Hematopoietic multipotent progenitor cell treated with erythropoietin and hydrocortisone succinate and interleukin-3 and kit ligand, for 4 days (in vitro differentiated cells): ENCODE measurements at places on chromosomes 1 and 21.

GRCh38 chr1:246052603-246053002 is 454.5 kb downstream of the SMYD3 start:
- no peak for DNase-seq

GRCh38 chr1:102851616-102852015 is 256.7 kb downstream of the COL11A1 start:
- DNase-seq = no peak

- no peak for DNase-seq
These were observed 14.5 kb upstream of the APP start for GRCh38 chr21:26185021-26185420.

- DNase-seq = no peak
These were observed 339.0 kb downstream of the PLPP3 start for GRCh38 chr1:56240400-56240799.

- no peak for DNase-seq
These were observed 383.8 kb upstream of the VAMP3 start for GRCh38 chr1:7387053-7387927.

GRCh38 chr21:17476006-17476405 is 36.8 kb upstream of the CXADR start:
- DNase-seq = peak; percentile 17

DNA sequence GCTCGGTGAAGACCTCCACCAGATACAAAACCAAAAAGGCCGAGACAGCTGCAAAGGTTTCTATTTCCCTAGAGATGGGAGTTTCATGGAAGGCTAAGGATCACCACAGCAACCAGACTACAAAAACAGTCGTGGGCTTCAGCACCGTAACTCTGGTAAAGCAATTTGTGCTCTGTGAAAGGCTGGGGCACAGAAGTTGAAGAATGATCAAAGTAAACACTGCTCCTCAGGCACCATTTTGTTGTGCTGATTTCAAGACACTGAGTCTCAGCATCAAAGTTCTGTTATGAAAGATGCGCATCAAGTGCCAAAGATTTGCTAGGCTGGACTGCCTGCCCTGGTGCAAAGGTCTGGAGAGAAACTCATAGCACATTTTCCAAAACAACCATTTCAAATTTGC is 116.2 kb downstream of the TGFBR3 start:
- no peak for DNase-seq

- no peak for DNase-seq
These were observed 65.4 kb downstream of the SYDE2 start for GRCh38 chr1:85135392-85135798.

- DNase-seq = peak; percentile 34
These were observed 61.3 kb upstream of the ARTN start for GRCh38 chr1:43872280-43872679.

DNA sequence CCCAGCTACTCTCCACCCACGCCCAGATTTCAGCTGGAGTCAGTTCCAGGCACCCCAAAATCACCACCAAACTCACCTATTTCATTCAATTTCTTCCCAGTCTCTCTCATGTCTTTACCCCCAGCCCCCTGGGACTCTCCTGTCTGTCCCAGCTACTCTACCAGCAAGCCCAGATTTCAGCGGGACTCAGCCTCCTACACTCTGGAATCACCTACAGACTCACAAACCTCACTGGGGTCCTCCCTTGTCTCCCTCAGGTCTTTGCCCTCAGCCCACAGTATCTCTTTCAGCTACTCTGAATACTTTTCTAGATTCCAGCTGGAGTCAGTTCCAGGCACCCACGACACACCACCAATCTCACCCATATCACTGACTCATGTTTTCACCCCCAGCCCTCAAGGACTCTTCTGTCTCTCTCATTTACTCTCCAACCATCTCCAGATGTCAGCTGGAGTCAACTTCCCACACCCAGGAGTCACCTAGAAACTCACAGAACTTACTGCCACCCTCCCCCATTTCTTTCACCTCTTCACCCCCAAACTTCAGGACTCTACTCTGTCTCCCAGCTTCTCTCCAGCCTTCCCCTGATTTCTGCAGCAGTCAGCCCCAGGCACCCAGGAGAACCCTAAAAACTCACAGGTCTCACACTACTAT is 1529.3 kb upstream of the TPTE start:
- peak; percentile 65 for DNase-seq

- no peak for DNase-seq
These were observed 172.7 kb downstream of the BARHL2 start for GRCh38 chr1:90544356-90544755.

DNA sequence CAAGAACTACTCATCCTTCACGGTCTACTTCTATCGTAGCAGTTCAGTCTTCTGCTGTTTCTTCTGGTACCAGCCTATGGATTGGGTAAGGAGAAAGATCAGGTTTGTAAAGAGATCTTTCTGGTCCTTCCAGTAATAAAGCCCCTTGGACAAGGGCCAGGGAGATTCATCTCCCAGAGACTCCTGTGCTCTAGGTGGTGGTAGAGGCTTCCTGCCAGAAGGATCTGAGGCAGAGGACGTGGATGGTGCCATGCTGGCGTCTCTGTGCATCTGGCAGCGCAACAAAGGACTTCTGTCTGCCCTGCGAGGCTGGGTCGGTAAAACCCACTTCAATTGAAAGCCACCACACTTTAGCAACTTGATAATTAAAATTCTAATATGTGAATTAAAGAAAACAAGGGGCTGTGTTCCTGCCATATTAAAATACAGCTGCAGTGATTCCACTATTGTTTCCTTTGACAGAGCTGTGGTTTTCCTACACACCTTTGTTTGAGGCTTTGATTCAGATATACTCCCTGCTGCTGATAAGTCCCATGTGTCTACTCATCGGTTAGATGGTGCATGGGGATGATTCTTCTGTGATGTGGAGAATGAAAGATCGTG is 73.6 kb downstream of the ROR1 start:
- no peak for DNase-seq

- no peak for DNase-seq
These were observed 5.3 kb downstream of the GPR3 start for GRCh38 chr1:27397749-27398148.

GRCh38 chr1:180230791-180231505 is 884 bp downstream of the LHX4 start:
- DNase-seq = peak; percentile 40

- DNase-seq = peak; percentile 50
These were observed 71.0 kb downstream of the SH3GLB1 start for GRCh38 chr1:86775395-86775794.

DNA sequence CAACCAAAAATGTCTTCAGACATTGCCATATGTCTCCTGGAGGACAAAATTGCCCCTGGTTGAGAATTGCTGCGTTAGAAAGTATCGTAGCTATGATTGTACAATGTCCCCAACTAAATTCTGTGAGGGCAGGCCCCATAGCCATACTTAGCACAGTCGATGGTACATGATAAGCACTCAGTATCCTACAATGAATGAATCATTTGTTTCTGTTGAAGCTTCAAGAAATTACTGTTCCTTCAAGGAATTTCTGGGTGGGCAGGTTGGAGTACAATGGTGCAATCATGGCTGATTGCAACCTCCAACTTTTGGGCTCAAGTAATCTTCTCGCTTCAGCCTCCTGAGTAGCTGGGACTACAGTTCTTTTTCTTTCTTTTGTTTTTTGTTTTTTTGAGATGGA is 4.7 kb downstream of the CAP1 start:
- DNase-seq = no peak

DNA sequence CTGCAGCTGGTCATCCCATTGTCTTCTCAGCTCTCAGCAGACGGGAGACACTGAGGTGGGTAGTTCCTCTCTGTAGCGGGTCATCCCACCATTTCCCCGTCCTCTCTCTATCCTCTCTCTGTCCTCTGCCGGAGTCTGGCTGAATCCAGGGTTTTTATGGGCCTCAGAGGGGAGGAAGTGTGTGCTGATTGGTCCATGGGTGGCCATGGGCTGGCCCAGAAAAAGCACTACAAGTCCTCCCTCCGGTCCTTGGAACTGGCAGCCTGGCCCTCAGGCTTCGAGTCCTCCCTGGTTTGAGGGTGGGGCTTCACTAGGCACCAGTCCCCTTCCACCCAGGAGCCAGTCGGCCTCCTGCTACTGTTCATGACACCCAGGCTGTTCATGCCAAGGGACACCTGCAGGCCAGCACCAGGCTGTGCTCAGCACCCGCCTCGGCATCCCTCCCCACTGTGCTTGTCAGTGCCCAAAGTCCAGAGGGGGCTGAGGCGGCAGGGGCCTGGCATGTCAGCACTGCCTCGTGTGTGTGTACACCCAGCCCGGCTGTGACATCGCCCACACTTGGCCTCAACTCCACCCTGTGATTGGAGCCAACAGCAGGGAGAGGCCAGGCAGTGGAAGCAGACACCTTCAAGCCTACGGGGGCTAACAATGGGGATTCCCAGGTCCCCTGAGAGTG is 23.0 kb upstream of the LRRC8C start:
- no peak for DNase-seq

DNA sequence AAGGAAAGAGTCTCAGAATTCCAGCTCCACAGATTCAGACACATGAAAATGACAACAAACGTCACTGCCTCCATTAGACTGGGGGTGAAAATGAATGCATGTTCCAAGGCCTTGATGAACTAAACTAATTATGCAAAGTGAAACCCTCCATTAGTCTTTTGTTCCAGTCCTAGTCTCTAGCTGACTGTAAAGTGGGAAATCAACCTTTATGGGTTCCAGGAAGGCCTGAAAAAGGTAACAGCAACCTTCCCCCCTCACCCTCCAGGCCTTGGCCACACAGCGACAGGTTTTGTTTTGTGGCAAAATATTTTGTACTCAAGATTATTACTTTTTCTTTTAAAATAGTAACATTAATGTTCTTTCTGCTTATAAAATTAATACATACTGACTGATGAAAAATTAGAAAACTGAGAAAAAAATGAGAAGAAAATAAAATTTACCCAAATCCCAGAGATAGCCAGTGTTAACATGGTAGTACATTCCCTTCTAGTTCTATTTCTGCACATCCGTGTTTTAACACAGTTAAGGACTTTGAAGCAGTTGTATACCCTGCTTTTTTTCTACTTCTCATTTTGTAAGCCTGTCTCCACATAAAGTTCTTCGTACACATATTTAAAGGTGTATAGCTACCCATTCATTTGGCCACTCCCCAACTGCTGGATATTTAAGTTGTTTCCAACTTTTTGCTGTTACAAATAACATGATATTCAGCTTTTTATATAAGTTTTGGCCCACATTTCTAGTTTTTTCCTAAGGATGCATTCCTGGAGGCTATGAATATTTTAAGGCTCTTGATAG is 60.9 kb downstream of the CD2 start:
- DNase-seq = no peak

DNA sequence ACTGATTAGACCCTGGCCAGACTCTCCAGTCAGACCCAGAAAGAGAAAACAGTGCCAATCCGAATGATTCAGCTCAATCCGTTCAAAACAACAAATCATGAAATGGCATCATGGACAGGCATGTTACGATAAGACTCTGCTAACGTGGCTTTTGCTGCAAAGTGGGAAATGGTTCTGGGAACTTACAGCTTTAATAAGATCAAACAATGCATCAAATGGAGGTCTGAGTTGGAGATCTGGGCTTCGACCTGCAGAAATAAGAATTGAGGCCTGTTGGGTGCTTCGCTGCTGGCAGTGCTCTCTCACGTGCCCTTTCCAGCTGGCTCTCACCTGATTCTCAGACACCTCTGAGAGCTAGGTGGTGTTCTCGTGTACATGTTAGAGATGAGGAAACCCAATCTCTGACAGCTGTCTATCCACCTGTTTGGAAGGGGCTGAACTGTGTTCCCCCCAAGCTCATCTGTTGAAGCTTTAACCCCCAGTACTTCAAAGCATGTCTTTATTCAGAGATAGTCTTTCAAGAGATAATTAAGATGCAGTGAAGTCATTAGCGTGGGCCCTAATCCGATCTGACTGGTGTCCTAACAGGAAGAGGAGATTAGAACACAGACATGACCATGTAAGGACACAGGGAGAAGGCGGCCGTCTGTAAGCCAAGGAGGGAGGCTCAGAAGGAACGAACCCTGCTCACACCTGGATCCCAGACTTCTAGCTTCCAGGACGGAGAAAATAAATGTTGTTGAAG is 45.5 kb upstream of the ETS2 start:
- DNase-seq = peak; percentile 86

GRCh38 chr1:51072043-51072439 is 30.0 kb upstream of the C1orf185 start:
- DNase-seq = no peak

DNA sequence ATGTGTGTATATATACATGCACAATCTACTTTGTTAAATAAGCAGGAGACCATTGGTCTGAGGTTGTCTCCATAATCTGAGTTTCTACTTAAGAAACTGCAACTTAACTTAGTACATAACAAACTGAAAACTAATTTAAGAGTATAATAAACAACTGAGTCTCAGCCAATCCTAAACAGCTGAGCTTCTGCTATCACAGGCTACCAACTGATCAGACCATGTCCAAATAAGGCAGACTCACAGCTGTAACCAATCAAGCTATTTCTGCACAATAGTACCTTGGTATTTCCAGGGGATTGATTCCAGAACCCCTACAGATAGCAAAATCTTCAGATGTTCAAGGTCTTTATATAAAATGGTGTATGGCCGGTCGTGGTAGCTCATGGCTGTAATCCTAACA is 26.0 kb upstream of the C1orf146 start:
- no peak for DNase-seq

- peak; percentile 17 for DNase-seq
These were observed 17.0 kb downstream of the ZNF697 start for GRCh38 chr1:119631086-119631432.

GRCh38 chr1:64933296-64934070 is 32.9 kb downstream of the JAK1 start:
- peak; percentile 70 for DNase-seq

DNA sequence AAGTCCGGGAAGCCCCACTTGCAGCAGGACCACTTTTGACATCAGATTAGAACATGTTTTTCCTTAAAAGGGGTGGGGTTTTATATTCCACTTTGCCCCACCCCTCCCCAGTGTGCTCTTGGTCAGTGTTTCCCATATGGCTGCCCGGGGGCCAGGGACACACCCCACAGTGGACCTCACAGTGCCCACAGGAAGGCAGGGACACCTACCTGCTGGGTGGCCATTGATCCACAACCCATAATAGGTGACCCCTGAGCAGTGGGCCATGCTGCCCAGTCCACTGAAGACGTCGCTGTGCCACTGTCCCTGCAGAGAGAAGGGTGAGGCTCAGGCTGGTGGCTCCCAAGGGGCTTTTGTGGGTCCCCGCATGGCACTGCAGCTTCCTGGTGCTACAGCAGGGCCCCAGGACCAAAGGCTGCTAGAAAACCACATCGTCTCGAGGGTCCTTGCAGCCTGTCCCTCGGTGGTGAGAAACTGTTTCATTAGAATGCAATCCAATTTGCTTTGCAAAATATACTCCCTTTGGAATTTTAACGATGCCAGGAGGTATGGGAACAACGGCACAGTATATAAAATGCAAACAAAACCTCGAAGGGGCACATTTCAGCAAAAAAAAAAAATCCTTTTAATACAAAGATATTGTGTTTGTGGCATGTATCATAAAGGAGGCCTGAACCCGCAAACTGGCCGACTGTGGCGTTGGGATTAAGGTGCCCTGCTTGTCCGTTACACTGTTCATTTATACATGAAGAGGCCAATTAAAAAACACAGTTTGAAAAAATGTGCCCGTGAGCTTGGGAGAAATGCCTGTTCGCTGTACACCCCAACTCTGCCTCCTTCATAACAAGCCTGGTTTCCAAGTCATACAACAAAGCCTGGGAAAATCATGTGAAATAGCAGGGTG is 16.9 kb downstream of the MORN1 start:
- no peak for DNase-seq
